ENCODE measurements at places on chromosomes 11 and 22.

- no peak for DNase-seq
These were observed 695.5 kb downstream of the FAM181B start for GRCh38 chr11:82038154-82038553.

DNA sequence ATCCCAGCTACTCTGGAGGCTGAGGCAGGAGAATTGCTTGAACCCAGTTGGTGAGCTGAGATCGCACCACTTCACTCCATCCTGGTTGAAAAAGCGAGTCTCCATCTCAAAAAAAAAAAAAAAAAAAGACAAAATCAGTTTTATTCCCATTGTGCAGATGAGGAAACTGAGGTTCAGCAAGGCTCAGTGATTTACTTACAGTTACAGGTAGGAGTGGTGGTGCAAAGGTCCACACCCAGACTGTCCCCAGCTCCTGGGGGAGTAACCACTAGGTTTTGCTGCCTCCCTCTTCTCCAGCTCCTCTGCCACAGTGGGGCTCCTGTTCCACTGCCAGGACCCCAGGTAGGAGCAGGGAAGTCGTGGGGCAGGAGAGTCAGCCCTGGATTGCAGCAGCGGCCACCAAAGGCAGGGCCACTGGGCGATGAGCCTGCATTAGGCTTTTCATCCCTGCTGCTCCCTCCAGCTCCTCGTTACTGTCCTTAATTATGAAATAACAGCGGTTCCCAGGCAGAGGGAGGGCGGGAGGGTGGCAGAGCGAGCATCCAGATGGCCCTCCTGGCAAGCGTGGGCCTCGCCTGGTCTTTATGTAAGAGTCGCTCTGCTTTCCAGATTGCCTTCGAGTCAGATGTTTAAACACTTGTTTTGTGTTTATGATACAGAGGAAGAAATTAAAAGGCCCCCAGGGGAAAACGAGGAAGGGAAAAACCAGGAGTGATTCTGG is 15.5 kb upstream of the RASD2 start:
- no peak for DNase-seq

DNA sequence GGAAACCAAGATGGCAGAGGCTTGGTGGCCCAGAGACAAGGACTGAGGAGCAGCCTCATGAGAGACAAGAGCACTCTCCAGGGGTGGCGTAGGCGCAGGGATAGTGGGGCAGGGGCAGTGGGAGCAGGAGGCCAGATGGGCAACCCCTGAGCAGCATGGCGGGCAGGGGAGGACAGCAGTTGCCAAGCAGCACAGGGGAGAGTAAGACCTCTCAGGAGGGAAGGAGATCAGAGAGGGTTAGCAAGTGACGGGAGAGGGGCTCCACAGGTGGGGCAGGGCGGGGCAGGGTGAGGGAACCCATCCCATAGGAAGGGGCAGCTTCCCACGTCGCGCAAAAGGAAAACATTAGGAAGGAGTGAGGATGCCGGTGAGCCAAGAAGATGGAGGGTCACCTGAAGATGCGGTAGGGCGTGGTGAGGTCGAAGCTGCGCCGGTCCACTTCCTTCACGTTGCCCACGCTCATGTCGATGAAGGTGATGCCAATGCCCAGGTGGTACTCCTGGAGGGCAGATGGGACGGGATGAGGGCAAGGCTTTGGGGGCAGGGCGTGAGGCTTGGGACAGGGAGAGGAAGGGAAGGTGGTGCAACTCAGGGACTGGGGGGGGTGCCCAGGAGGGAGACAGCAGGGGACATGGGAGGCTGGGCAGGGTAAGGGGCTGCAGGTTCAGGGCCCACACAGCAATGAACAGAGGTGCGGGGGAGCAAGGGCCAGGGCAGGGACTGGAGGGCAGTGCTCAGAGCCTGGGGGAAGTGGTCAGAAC is 35.4 kb upstream of the PDE2A start:
- DNase-seq, result no peak

GRCh38 chr11:19511413-19512183 is 201.0 kb upstream of the NAV2 start:
- DNase-seq, result no peak

- no peak for DNase-seq
These were observed 2.2 kb upstream of the KCNQ1OT1 start for GRCh38 chr11:2701898-2702434.

DNA sequence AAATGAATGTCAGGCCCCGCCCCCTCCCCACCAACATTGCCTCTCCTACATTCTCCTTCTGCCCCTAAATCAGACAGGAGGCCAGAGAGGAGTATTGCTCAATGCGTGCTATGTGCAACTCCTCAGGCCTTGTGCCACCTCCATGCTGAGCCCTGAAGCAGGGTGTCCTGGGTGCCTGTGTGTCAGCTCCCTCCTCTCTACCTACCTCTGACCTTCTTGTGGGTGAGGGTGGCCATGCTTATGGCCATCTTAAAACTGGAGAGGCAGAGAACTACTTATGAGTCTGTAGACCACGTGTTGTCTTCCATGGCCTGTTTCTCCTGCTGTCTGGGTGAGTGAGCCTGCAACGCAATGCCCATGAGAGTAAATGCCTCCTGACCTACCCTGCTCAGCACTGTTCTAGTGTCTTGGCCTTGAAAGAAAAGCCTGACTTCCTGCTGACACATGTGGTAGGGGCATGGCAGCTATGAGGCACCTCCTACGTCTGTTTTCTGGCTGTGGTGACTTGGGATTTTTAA is 10.5 kb downstream of the MCAM start:
- DNase-seq, result no peak

DNA sequence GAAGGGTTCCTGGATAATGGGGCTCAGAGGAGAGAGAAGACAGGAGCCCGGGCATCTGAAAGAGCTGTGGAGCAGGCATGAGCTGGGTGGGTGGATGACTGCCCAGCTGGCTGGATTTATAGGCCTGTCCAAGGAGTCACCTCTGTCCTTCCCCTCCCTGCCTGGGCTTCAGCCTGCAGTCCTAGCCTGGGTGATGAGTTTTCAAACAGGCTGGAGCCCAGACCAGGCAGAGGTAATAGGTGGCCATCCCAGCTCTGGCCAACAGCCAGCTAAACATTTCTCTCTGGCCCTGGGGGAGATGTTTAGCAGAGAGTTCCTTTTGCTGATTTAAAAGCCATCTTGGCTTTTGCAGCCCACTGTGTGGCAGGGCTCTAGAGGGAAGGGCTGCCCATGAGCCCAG is 5.4 kb downstream of the C11orf96 start:
- no peak for DNase-seq

GRCh38 chr11:4672470-4672869 is 25.2 kb downstream of the OR51E2 start:
- DNase-seq, result no peak

- no peak for DNase-seq
These were observed 34.3 kb downstream of the MYBPC3 start for GRCh38 chr11:47318166-47318565.

DNA sequence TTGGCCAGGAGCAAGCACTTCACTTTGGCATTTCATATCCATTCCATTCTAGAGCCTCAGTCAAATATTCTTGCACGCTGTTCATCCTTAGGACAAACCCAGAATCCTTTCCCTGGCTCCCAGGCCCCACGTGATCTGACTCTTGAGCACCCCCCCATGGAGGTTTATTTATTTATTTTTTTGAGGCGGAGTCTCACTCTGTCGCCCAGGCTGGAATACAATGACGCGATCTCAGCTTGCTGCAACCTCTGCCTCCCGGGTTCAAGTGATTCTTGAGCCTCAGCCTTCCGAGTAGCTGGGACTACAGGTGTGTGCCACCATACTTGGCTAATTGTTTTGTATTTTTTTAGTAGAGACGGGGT is 12.7 kb upstream of the TSGA10IP start:
- DNase-seq, result no peak

GRCh38 chr11:19161651-19162050 is 40.1 kb downstream of the CSRP3 start:
- DNase-seq, result no peak

GRCh38 chr11:77506857-77507256 is 33.0 kb upstream of the PAK1 start:
- no peak for DNase-seq

- DNase-seq, result no peak
These were observed 3.1 kb downstream of the NAP1L4 start for GRCh38 chr11:2989006-2989405.

- no peak for DNase-seq
These were observed 21.2 kb upstream of the B3GAT1 start for GRCh38 chr11:134433251-134433650.

GRCh38 chr11:110478410-110478809 is 48.7 kb downstream of the FDX1 start:
- DNase-seq, result no peak

- no peak for DNase-seq
These were observed 817.4 kb downstream of the BRD1 start for GRCh38 chr22:49010070-49010863.

DNA sequence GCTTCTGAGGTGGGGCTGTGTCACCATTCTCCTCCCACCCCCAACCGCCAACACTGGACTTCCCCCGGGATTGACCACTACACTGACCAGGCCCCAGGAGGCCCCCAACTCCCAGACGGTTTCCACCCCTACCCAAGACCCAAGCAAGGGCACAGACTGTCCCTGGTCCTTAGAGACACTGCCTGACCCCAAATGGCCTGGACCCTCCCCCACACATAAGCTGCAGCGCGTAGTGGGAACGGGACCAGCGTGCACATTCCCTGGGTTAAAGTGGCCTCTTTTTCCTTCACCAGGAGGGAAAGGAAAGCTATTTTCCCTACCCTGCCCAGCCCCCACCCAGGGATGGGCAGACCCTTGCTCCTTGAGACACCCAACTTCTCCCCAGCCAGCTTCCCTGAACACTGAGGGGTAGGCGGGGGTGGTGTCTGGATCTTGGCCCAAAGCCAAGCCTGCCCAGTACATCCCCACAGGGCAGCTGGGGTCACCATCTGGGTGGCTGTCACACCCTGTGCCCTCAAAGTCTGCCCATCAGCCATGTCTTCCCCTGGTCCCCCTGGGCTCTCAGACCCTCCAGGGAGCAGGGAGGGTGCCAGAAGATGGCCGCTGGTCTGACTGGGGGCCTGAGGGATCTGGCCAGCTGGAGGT is 1.6 kb upstream of the MAPK12 start:
- DNase-seq, result no peak

- no peak for DNase-seq
These were observed 27.9 kb upstream of the LRRC32 start for GRCh38 chr11:76698321-76699043.

GRCh38 chr11:16299884-16300782 is 56.2 kb downstream of the SOX6 start:
- no peak for DNase-seq

DNA sequence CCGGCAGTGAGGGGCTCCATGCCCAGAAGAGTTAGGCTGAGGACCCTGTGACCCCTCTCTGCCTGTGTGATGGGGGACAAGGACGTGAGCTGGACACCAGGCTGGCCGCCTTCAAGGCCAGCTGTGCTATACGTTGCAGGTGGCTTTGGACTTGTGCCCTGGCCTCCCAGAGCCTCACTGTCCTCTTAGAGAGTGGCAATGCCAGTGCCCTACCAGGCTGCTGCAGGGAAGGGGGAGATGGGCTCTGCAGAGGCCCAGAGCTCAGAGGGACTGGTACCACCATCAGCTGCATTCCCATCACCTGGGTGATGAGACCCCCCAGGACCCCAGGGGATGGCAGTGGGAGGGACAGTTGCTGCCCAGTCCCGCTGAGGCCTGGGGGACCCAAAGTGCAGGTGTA is 90.4 kb upstream of the SHISAL1 start:
- DNase-seq, result no peak

- DNase-seq, result no peak
These were observed 20.8 kb downstream of the COMMD9 start for GRCh38 chr11:36268337-36268985.

DNA sequence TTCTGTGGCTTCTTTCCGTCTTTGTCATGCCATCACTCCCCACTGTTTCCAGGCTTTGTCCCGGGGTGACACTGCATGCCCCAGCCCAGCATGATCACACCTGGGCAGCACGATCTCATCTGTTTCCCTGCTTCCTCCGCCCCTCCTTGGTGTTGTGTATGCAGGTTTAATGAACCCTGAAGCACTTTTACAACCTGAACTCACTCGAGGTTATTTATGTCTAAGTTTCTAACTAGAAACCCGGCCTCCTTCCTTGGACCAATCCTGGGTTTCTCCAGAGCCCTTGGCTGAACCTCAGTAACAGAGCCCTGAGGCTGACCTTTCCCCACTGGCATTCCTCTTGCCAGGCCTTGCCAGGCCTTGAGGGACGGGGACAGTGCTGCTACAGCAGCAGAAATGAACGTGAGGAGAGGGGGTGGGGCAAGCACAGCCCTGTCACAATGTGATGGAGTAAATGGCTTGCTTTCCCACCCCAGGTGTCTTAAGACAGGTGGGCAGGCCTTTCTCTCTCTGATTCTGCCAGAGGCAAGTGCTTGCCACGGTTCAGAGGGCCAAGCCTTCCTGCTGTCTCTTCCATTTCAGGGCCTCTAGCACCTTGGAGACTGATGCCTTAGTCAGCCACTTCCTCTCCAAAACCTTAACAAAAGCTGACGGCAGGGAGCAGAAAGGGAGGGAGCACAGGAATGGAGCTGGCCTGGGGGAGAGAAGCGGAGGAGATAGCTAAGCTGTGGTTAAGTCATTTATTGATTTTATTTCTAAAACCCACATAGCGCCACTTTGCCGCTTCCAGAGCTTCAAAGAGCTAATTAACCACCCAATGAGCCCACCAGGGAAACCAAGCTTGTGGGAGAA is 3.1 kb upstream of the PYGM start:
- DNase-seq, result no peak

DNA sequence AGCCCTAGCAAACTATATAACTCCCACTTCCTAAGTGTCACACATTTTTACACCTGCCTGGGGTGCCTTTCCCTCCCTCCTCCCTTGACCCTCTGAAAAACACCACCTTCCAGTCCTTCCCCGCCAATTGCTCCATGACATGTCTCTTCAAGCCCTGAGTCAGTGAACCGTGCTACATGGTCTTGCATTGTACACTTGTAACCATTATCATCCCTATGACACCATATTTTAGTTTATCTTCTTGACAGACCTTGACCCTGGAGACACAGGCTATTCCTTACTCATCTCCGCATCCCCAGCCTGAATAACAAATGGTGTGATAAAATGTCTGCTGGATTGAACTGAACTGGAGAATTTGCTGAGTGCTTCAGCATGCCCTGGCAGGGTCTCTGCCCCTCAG is 36.9 kb downstream of the TNKS1BP1 start:
- DNase-seq, result no peak

- DNase-seq, result no peak
These were observed 20.6 kb downstream of the MRPL23 start for GRCh38 chr11:1967641-1968225.

GRCh38 chr11:78379039-78379670 is 38.5 kb downstream of the GAB2 start:
- DNase-seq, result no peak
